H7 (cell line): ENCODE measurements at places on chromosomes 1 and 21. TPM values are rescaled to one million over a fixed set of nuclear protein-coding genes. Genes with fewer than 3 reads are reported as not detected.

DNA sequence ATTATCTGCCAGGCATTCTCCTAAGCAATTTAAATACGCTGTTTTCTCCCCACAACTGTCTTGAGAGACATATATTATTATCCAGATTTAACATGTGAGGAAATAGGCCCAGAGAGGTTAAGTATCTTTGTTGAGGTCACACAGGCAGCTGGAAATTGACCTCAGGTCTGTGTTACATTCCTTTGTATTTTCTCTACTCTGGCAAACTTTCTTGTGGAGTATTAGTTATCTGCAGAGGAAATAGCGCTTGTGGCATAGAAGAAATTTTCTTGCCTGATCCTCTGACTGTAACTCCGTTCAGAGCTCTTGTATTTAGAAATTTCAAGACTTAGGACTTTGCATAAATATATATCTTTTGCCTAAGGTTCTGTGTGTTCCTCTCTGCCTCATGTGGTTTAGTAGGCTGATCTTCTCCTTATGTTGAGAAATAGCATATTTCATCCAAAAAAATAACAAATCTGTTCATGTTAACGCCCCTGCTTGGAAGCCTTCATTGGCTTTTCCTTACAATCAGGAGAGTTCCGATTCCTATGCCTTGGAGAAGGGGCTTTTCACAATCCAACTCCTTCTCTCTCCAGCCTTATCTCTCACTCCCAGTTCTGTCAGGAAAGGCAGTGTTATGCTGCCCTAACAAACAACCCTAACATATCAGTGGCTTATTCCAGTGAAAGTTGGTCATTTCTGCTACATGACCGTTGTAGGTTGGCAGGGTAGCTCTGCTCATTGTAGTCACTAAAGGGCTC, 2.5 kb upstream of the JUN start:
- no peak for DNase-seq

- no peak for DNase-seq
Measured at GRCh38 chr1:244097523-244098405, 46.7 kb downstream of the ZBTB18 start.

DNA sequence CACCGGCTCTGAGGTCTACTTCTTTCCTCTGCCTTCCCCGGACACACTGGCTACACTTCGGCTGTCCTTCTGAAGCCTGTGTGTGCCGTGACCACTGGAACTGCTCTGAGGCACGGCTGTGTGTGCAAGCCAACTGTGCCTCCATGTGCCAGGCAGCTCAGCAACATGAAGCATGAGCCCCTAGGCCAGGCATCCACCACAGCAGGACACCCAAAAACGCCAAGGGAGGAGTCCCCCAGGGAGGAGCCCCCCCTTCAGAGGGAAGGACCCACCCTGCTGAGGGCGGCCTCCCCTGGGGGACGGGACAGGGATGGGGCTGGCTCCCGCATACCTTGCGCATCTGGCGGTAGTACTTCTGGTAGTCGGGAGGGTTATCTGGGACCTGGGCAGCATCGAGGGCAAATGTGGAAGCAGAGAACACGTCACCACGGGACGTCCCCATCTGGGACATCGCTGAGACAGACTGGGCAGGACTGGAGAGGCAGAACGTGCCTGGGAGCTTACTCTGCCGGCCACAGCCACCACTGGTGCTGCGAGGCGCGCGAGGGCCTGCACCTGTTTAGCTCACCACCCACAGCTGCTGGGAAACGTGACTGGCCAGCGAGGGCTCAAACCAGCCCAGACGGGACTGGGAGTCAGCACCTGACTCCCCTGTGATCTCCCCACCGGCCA, 20.5 kb downstream of the LSS start:
- DNase-seq = peak; percentile 46

GRCh38 chr1:64318428-64318827, 115.0 kb downstream of the UBE2U start:
- DNase-seq = no peak

GRCh38 chr1:162230517-162230916, 146.1 kb downstream of the SPATA46 start:
- DNase-seq = no peak

DNA sequence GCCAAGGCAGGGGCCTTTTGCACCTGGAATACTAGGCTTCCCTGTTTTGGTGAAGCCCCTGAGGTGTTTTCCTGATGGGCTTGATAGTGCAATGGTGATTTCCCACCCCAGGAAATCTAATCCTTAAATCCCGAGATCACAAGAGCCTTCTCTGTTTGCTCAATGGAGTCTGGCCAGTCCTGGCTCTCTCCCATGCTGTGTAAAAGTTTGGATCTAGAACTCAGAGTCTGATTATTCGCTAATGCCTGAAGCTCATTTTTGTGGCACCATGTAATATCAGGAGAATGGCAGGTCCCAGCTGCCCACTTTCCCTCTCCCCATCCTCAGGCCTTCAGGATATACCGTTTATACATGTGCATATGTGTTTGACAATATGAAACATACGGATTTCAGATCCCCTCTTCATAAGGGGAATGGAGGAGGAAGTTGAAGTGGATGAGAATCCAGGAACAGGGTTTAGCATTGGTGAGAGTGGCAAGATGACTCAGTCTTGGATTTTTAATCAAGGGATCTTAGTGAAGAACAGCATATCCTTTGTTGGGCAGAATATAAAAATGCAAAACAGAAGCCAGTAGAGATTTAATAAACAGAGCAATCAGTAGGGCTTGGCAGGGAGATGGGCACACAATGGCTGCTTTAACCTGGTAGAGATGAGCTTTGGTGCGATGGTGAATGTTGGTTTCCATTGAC, 62.1 kb downstream of the CLIC6 start:
- DNase-seq = no peak

- DNase-seq = no peak
Measured at GRCh38 chr1:74463333-74463988, 49.0 kb downstream of the LRRC53 start.

- DNase-seq = peak; percentile 52
Measured at GRCh38 chr1:8409106-8409505, 91.2 kb downstream of the SLC45A1 start.

- DNase-seq = peak; percentile 85
Measured at GRCh38 chr21:31866077-31866511, 6.7 kb upstream of the HUNK start.

DNA sequence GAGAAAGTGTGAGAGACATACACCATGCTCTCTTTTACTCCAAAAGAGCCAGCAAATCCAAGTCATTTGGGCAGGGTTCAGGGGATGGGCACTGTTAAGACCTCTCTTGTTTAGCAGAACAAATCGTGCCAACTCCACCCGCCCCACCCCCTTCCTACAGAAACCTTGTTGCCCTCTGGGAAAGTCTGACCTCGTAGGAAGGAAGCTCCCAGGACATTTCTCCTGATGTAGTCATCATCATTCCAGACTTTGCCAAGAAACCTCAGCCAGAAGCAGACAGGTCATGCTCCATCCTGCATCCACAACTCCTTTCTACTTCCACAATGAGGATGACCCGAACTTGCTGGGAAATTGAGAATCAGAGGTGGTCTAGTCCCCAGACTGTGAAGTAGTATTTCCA, 57.7 kb downstream of the UBE2T start:
- DNase-seq = no peak

DNA sequence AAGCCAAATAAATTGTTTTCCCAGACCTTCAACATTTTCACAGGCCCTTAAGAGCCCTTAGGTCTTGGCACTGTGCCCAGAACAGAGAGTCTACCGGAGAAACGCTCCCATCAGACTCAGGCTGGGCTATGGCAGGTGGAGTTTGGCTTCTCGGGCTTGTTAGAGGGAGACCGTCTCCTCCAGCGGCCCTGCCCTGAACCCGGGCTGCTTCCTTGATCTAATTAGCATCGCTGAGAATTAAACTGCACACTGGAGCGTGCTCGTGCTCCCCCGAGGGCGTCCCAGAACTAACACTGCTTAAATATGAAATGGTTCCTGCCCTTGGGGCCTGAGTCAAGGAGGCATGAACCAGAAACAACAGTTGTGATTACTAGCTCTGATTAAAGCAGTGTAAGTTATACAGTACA, 634.4 kb downstream of the MATN1 start:
- DNase-seq = no peak

The TEDDM1 gene
- not detected in 2 replicates for total RNA-seq

The FOXO6 gene
- total RNA-seq = 0.97 and 1.00 TPM in 2 replicates
